Upper lobe of left lung (tissue), 6 donors: ENCODE measurements at places on chromosomes 6 and 20. TPM values are rescaled to one million over a fixed set of nuclear protein-coding genes. Genes with fewer than 3 reads are reported as not detected.

- H3K27ac ChIP-seq = no peak overlapping the region
- no peaks in the 10 kb centered on the region for H3K27me3 ChIP-seq
- H3K4me3 ChIP-seq = no peak overlapping the region
- no peaks in the 10 kb centered on the region for H3K4me1 ChIP-seq
These were observed 41.5 kb downstream of the APCDD1L start for GRCh38 chr20:58473453-58474425.

GRCh38 chr20:47610247-47610944, 108.7 kb downstream of the NCOA3 start:
- no peak overlapping the region for H3K4me3 ChIP-seq

DNA sequence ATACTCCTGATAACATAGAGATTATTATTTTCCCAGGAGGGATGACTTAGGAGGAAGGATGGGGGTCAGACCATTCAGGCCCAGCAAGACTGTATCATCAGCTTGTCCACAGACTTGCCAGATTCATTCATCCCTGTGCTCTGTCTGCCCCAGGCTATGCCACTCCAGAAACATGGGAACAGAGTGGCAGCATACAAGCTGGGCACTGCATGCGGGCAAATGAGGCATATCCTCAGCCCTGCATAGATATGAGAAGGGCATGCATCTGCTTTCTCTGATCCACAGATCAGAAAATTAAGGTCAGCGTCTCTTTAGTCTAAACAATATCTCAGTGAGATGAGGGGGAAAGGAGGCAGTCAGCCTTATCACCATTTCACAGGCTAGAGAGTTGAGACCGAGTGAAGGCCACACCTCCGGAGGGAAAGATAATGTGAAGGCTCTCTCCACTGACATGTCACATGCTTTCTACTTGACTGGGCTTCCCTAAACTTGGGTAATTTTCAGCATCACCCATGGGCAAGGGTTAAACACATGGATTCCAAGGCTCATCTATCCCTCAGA, 140.5 kb downstream of the TFAP2B start:
- DNase-seq = no peak
- H3K36me3 ChIP-seq = no peaks in the 10 kb centered on the region
- no peaks in the 10 kb centered on the region for H3K4me1 ChIP-seq
- H3K4me3 ChIP-seq = no peak overlapping the region
- no peak overlapping the region for H3K27ac ChIP-seq

DNA sequence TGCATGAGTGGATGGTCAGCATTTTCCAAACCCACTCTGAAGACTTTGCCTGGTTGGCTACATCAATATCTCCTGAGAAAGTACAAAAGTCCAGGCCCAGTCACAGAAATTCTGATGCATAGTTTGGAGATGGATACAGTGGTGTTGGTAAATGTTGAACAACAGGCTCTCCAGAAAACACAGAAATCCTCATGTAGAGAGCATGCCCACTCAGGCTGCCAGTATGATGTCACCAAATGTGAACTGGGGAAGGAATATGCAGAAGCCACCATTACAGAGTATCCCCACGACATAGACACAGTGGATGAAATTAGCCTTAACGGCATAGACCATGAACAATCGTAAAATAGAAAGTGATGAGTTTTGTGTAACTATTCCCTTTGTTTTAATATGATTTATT, 97.1 kb upstream of the NXT1 start:
- no peak for DNase-seq
- H3K27ac ChIP-seq = no peak overlapping the region
- H3K36me3 ChIP-seq = no peaks in the 10 kb centered on the region
- no peaks in the 10 kb centered on the region for H3K27me3 ChIP-seq
- peaks cover 18% of the 10 kb centered on the region for H3K4me1 ChIP-seq

DNA sequence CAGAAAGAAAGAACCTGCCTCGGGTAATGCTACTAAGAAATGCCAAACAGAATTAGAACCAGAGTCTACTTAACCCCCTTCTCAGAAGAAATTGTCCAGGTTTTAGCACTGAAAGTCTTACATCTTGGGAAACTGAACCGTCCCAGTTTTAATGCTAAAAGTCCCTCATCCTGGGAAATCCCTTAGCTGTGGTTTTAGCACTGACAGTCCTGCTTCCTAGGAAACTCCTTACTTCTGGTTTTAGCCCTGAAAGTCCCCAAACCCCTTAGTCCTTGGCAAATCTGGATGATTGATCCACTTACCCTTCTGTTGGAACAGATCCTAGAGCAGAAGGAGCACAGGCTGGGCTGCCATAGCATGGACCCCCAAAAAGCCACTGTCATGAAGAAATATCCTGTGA, 4.8 kb upstream of the TMEM14A start:
- no peak for DNase-seq
- no peak overlapping the region for H3K4me3 ChIP-seq
- H3K27me3 ChIP-seq = no peaks in the 10 kb centered on the region
- H3K4me1 ChIP-seq = peaks cover 12% of the 10 kb centered on the region
- no peaks in the 10 kb centered on the region for H3K36me3 ChIP-seq

DNA sequence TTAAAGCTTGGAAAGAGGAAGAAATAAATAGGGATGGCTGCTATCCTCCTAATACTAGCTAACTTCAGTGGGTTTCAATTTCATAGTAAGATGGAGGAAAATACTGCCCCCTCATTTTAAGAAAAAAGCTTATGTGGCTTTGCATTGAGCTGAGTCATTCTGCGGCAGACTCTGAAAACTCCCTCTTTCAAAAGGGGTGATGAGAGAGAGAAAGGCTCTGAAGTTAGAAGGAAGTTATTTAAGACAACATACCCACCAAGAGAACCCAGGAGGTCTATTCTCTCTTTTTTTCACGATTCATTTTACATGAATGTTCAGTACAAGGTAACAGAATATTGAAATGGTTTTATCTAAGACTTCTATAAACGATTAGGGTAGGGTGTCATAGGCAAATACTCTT, 4.5 kb downstream of the PRDM13 start:
- H3K27me3 ChIP-seq = peaks cover 16% of the 10 kb centered on the region
- no peaks in the 10 kb centered on the region for H3K36me3 ChIP-seq
- no peak overlapping the region for H3K27ac ChIP-seq
- no peak for DNase-seq
- H3K4me3 ChIP-seq = no peak overlapping the region

DNA sequence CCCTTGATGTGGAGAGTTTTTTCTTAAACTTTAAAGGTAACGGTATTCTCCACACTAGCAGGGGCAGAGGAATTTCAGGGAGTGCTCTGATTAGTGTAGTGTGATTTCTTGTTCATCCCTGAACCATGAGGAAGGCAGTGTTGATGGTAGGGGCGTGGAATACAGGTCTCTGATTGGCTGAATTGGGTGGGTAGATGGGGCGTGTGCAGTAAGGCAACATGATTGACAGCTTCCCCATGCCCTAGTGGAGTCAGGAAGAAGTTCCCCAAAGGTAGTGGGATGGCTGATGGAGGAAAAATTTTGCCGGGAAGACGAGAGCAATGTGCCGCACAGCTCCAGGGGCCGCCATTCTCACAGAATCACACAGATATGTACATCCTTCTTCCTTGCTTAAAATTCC, 97.4 kb upstream of the SALL4 start:
- no peak overlapping the region for H3K4me3 ChIP-seq
- DNase-seq = no peak
- no peaks in the 10 kb centered on the region for H3K4me1 ChIP-seq
- H3K27ac ChIP-seq = no peak overlapping the region
- no peaks in the 10 kb centered on the region for H3K36me3 ChIP-seq

- H3K36me3 ChIP-seq = no peaks in the 10 kb centered on the region
- DNase-seq = no peak
- H3K27me3 ChIP-seq = no peaks in the 10 kb centered on the region
- H3K27ac ChIP-seq = no peak overlapping the region
- H3K4me1 ChIP-seq = no peaks in the 10 kb centered on the region
These were observed 755.7 kb downstream of the GRIK2 start for GRCh38 chr6:102149191-102149590.

- H3K27me3 ChIP-seq = no peaks in the 10 kb centered on the region
- H3K4me3 ChIP-seq = no peak overlapping the region
- DNase-seq = no peak
These were observed 694.4 kb upstream of the MARCKS start for GRCh38 chr6:113162739-113163138.

DNA sequence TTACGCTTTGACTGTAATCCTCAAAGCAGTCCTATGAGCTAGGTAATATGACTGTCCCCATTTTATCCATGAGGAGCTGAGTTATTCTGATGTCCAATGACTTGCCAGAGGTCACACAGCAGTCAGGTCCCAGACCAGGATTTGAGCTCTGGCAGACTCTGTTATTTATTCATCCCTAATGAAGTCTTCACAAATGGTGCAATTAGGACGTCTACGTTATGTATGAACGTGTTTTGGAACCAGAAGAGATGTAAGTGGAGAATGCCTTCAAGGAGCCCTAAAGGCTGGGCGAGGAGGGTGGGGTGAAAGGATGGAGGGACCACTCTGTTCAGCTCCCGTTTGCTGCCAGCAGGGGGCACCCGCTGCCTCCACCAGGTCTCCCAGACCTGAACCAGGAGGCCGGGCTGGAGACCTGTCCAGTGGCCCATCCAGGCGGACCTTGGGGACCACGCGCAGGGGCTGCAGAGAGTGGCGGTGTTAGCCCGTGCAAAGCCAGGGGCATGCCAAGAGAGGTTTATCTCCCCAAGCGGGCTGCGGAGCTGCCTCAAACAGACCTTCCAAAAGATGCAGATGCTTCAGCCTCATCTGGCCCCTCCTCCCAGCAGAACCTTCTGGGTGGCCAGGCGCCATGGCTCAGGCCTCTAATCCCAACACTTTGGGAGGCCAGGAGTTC, 15.2 kb upstream of the ZNF335 start:
- no peaks in the 10 kb centered on the region for H3K4me1 ChIP-seq
- no peak overlapping the region for H3K27ac ChIP-seq
- H3K4me3 ChIP-seq = no peak overlapping the region
- DNase-seq = peak; percentile 84
- no peaks in the 10 kb centered on the region for H3K36me3 ChIP-seq
- no peaks in the 10 kb centered on the region for H3K27me3 ChIP-seq

DNA sequence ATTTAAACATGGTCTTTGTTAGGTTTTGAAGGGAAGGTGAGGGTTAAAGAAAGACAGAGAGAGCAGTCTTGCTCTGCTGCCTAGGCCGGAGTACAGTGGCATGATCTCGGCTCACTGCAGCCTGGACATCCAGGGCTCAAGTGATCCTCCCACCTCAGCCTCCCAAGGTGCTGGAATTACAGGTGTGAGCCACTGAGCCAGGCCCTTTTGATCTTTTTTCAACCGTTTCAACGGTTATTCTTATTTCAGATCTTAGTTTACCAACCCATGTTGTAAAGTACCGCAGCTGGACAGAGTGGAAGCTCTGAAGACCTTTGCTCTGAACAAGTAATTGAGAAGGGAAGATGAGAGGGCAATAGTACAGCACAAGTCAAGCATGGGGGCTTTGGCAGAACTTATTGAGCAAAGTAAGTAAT, 1.2 kb upstream of the SRPK1 start:
- no peaks in the 10 kb centered on the region for H3K27me3 ChIP-seq
- H3K4me3 ChIP-seq = no peak overlapping the region
- DNase-seq = no peak
- H3K36me3 ChIP-seq = no peaks in the 10 kb centered on the region

GRCh38 chr6:53310771-53311585, 37.8 kb downstream of the ELOVL5 start:
- no peak for DNase-seq
- no peaks in the 10 kb centered on the region for H3K36me3 ChIP-seq

DNA sequence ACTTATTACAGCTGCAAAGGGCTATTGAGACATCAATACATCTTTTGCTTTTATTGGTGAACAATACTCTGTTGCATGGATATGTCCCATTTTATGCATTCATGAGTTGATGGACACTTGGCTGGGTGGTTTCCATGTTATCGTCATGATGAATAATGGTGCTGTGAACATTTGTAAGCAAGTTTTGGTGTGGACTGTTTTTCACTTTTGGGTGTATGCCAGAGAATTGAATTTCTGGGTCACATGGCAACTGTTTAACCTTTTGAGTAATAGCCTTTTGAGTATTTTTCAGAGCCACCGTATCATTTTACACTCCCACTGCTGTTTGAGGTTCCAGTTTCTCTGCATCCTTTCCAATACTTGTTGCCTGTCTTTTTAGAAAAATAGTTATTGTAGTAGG, 107.0 kb downstream of the JARID2 start:
- H3K27ac ChIP-seq = no peak overlapping the region
- no peaks in the 10 kb centered on the region for H3K36me3 ChIP-seq
- no peaks in the 10 kb centered on the region for H3K27me3 ChIP-seq
- H3K4me1 ChIP-seq = peaks cover 33% of the 10 kb centered on the region

GRCh38 chr6:14406614-14407331, 289.2 kb downstream of the CD83 start:
- H3K27me3 ChIP-seq = no peaks in the 10 kb centered on the region
- no peaks in the 10 kb centered on the region for H3K4me1 ChIP-seq
- no peak for DNase-seq
- no peak overlapping the region for H3K4me3 ChIP-seq

DNA sequence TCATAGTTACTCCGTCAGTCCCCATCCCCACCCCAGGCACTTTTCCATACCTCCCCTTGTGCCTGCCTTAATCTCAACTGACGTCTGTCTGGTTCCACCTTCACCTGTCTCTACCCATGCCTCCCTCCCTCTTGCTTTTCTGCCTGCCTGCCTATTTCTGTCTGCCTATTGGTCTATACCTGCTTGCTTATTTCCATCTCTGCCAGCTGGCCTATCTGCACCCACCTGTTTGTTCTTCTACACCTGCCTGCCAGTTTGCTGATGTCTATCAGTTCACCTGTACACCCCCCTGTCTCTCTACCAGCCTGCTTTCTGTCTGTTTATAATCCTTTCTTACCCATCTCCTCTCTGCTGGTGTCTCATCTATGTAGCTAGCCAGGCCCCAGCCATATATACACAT, 87.5 kb downstream of the RALGAPA2 start:
- no peaks in the 10 kb centered on the region for H3K4me1 ChIP-seq
- no peak overlapping the region for H3K4me3 ChIP-seq
- peaks cover 31% of the 10 kb centered on the region for H3K36me3 ChIP-seq
- no peak for DNase-seq
- no peaks in the 10 kb centered on the region for H3K27me3 ChIP-seq

- no peaks in the 10 kb centered on the region for H3K4me1 ChIP-seq
- H3K27ac ChIP-seq = no peak overlapping the region
- DNase-seq = no peak
- H3K27me3 ChIP-seq = no peaks in the 10 kb centered on the region
- no peak overlapping the region for H3K4me3 ChIP-seq
These were observed 455.6 kb downstream of the MAFB start for GRCh38 chr20:40233406-40233805.

DNA sequence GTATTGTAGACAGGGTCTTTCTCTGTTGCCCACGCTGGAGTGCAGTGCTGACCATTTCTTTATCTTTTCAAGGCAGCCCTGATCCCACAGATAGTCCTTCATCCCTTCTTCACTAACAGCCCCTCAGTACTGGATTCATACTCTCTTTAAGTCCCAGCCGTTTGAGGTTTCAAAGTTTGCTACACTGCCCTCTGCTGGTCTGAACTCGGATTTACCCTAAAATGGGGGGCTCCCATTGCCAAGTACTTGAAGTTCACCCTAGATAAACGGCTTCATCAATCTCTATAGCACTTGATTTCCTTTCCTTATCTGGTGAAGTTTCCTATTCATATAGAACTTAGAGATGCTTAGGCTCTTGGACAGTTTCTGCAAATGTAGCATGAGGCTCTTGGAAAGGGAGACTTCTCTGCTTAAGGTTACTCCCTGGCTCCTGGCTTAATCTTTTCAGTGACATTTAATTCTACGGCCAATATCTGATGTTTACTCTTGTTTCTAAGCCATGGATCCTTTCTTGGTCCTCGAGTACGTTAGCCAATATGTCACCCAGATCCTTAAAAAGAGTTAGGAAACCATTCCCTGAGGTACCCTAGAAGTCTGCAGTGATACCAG, 21.4 kb upstream of the PREP start:
- H3K27ac ChIP-seq = no peak overlapping the region
- no peaks in the 10 kb centered on the region for H3K36me3 ChIP-seq
- no peak for DNase-seq
- no peaks in the 10 kb centered on the region for H3K27me3 ChIP-seq

DUSP22 gene
- 108 TPM for total RNA-seq

MUC22 gene
- total RNA-seq = 0.07 TPM

TRIM31 gene
- not detected for total RNA-seq

SLC13A3 gene
- total RNA-seq = 1.1 TPM
